ENCODE measurements at places on chromosomes 1 and 21. TPM values are rescaled to one million over a fixed set of nuclear protein-coding genes. Genes with fewer than 3 reads are reported as not detected.

DNA sequence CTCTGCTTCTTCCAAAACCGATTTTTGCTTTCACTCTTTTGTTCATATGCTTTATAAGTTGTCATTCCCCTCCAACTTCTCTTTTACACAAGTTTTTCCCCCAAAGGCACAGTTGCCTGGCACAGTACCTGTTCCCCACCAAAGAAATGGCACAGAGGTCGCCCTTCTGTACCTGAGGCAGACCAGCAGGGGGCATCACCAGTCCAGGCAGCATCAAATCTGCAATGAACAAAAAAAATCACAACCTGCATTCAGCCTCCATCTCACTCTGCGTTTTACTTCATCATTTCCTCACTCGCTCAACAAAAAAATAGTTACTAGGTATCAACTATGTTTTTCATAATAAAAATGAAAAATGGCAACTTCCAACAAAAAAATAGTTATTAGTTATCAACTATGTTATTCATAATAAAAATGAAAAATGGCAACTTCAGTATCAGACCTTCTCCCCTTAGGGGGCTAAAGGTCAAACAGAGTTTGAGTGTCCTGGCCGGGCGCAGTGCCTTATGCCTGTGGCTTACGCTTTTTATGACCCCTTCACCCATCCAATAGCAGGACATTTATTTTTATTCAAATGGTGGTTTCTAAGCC, 4.1 kb downstream of the EIF2D start:
- DNase-seq, result no peak

- DNase-seq, result no peak
Observed at GRCh38 chr1:186865857-186866256, 37.1 kb downstream of the PLA2G4A start.

- DNase-seq, result no peak
Observed at GRCh38 chr1:85202092-85202863, 1.5 kb upstream of the SYDE2 start.

GRCh38 chr1:44545961-44546360, 128.3 kb downstream of the TMEM53 start:
- DNase-seq, result no peak

DNA sequence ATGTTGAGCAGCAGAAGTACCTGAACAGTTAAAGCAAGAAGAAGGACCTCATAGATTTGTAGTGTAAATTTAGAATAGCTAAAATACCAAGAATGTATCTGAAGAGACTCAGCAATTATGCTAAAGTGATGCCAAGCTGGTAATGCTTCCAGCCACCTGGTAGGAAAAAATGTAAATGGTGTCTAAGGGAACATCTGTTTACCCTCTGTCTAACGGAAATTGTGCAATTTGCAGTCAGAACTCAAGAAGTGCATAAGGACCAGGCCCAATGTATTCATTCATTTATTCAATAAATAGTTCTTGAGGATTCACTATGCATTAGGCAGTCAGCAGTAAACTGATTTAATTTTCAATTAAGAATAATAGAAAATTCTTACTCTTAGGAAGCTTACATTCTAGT, 116.0 kb upstream of the ADGRL4 start:
- no peak for DNase-seq

- DNase-seq, result no peak
Observed at GRCh38 chr1:169184812-169185211, 78.3 kb downstream of the ATP1B1 start.

- DNase-seq, result no peak
Observed at GRCh38 chr1:106659490-106660244, 396.8 kb upstream of the PRMT6 start.

DNA sequence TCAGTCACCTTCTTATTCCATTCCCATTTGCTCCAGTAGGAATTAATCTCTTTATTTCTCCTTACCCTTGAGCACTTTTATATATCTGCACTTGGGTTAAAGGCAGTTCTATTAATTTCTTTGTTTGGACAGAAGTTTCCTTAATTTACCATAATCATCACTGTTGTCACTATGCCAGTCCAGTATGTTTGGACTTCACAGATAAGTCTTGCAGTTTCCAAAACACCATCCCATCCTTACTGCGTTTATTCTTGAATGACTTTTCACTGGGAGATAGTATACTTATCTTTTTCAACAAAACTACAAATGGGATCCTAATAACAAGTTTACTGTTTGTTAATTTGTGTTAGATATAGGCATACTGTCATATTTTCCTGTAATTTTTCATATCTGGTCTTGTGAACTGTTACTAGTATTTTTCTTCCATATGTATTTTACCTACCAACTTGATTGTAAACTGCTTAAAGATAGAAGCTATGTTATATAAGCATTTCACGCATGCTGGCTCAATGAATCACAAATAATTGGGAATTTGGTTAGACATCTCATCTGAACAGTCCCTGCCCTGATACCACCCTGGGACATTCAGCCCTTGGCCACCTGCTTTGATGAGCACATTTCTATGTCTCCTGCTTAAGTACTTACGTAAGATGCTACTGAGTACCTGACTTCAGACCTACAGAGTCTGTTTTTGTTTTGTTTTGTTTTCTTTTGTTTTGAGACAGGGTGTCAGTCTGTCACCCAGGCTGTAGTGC, 78.2 kb downstream of the OLFML2B start:
- no peak for DNase-seq

DNA sequence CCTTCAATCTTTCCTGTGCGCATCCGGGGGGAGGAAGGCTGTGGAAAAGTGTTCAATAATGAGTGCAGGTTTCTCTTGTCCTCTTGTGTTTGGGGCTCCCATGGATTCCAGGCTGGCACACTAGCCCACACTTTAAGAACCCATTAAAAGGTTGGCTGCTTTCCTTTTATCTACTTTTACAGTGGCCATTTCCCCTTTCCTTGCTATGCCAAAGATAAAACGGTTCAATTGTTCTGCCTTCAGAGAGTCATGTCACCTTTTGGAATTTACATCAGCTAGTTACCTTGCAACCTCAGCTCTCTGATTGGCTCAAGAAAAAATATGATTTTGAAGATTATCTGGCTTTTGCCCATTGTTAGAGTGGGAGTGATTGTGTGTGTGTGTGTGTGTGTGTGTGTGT, 182.3 kb downstream of the SDCCAG8 start:
- DNase-seq, result no peak

DNA sequence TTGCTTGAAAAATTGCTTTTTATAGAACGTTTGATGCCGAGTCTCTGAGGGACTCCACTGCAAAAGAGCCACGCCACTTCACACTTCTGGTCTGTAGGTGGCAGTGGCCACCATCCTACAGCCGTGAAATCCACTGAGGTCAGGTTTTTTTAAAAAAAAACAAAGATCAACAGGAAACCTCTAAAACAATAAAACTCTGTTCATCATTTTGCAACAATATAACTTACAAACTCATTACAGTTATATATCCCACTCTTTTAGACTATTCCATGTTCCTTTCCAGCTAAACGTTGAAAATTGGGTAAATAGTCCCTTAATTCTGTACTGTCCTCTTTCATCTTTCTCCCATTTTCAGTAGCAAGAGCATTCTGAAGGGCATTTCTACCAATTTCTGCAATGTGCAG, 64.6 kb upstream of the FMN2 start:
- peak; percentile 30 for DNase-seq

DNA sequence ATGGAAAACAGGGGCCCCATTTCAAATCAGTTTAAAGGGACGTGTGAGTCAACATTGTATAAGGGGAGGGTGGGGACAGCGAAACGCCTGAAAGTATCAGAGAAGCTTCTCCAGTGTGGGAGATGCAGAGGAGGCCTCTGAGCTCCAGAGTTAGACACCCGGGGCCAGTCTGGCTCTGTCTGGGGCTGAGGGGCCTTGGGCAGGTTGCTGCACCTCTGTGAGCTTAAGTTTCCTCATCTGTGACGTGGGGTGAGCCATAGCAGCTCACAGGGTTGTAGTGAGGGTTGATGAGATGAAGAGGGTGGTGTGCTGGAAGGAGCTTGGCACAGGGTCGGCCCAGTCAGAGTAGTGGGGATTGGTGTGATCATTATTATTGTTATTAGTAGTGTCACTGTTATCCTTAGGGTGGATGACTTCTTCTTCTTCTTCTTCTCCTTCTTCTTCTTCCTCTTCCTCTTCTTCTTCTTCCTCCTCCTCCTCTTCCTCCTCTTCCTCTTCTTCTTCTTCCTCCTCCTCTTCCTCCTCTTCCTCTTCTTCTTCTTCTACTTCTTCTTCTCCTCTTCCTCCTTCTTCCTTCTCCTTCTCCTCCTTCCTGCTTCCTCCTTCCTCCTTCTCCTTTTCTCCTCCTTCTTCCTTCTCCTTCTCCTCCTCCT, 282.0 kb downstream of the PTPRU start:
- DNase-seq, result no peak

- no peak for DNase-seq
Observed at GRCh38 chr21:35606146-35606545, 454.2 kb downstream of the SETD4 start.

DNA sequence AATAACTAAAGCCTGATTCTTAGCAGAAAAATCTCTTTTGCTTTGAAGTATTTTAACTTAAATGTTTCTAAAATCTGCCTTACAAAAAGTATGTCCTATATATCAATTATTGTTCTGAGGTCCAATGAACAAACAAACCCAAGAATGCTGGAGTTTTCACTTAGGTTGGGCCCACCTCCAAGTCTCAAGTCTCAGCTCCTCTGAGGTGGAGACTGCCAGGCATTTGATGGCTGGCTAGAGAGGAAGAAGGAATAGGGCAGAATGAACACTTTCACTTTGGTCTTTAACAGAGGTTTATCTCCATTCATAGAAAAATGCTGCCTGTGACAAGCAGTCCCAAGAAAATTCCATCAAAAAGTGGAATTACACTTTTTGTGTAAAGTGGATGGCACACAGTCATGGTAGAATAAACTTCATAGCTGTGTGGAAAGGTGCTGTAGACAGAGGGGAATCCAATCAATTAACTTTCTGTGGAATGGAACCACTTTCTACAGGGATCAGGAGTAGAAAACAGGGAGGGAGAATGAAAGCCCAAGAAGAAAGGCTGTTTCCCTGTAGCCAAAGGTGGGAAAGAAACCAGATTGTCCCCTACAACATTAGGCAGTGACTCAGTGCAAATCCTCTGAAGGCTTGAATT, 349.4 kb upstream of the RUNX1 start:
- no peak for DNase-seq

- no peak for DNase-seq
Observed at GRCh38 chr1:55441489-55441888, 226.3 kb upstream of the USP24 start.

- no peak for DNase-seq
Observed at GRCh38 chr1:183219616-183220009, 33.5 kb downstream of the LAMC2 start.

GRCh38 chr1:30884723-30885122, 23.8 kb downstream of the SDC3 start:
- DNase-seq, result no peak

DNA sequence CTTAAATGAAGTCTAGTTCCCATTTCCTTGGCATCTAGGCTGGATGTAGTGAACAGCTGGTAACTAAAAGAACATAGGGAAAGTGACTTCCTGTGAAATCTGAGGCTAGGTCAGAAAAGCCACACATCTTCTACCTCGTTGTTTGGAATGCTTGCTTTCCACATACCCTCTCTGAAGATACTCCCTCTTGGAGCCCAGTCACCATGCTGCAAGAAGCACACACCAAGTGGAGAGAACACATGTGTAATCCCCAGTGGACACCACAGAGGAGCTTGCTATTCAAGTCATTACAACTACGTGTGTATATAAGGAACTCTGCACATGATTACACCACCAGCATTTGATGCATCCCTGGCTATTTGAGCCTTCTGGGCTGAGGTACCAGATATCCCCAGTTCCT, 125.9 kb downstream of the RGS21 start:
- no peak for DNase-seq

GRCh38 chr21:40215941-40216340, 348.7 kb downstream of the PCP4 start:
- no peak for DNase-seq

- no peak for DNase-seq
Observed at GRCh38 chr1:214453109-214453722, 98.2 kb downstream of the PTPN14 start.

DNA sequence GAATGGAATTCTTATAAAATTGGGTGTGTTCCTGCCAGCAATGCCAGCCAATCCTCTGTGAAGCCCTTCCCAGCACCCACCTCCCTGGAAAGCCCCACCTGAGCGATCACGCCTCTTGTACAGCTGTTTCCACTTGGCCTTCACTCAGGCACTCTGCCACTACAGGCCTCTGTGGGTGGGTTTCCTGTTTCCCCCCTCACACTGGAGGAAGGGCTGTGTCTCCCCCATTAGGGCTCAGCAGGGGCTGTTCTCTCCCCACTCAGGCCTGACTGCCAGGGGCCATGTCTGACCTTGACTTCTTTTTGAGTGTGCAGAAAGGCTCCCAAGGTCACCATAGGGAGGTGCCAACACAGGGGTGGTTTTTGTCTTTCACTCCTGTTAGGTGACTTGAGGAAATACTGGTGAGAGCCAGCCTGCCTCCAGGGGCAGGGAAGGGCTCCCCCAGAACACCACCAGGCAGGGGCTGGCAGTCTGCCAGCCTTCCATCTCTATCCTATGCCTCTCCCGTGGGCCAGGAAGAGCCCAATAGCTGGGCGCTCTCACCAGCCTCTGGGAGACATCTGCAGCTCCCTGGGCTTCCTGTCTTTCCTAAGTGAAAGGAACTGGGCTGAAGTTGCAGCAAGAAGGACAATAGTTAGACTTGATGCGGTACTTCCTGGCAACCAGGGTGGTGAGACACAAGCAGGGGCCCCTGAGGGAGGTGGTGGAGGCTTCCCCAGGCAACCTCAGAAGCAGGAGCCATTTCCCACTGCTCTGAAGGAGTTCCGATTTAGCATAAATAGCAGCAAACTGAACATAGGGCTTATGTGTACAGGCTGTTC, 49.1 kb downstream of the ELK4 start:
- DNase-seq, result peak; percentile 56

GRCh38 chr21:15333951-15334350, 269.2 kb upstream of the NRIP1 start:
- DNase-seq, result no peak

GRCh38 chr1:11207898-11208611, 18.9 kb downstream of the ANGPTL7 start:
- peak; percentile 50 for DNase-seq

DNA sequence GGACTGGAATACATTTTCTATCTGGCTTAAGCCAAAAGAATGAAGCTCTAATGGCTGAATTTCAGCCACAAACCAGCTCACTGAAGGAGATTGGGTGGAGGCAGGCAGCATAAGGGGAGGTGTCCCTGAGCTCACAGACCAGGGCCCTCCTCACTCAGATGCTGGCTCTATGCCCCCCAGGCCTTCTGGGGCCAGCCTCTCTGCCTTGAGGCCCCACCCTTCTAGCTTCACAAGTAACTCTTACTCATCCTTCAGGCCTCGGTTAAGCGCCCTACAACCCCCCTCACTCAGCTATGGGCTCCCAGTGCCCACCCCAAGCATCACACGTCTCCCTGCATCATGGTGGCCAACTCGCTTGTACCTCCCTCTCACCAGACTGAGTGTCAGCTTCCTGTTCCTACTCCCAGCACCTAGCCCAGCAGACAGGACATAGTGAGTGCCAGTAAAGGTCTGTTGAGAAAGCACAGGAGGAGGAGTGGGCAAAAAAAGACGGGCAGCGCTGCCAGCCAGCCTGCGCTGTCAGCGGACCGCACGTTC, 40.8 kb upstream of the GPR157 start:
- DNase-seq, result no peak

TACSTD2 gene
- polyA plus RNA-seq, result 1.2 TPM

SLC5A3 gene
- polyA plus RNA-seq, result 3.1 TPM

RAVER2 gene
- polyA plus RNA-seq, result 10.7 TPM

ILDR2 gene
- polyA plus RNA-seq, result 1.4 TPM

DENND2C gene
- polyA plus RNA-seq, result 2.9 TPM

CD2 gene
- 11.1 TPM for polyA plus RNA-seq

ORC1 gene
- polyA plus RNA-seq, result 0.43 TPM

LCE2B gene
- not detected for polyA plus RNA-seq

HPCA gene
- 0.81 TPM for polyA plus RNA-seq

NR1I3 gene
- not detected for polyA plus RNA-seq
